Esophagus squamous epithelium (tissue), 5 donors: ENCODE measurements at places on chromosomes 2 and 18. TPM values are rescaled to one million over a fixed set of nuclear protein-coding genes. Genes with fewer than 3 reads are reported as not detected.
A peak's percentile ranks its signal among the peaks of the same experiment; 100 is the strongest.

DNA sequence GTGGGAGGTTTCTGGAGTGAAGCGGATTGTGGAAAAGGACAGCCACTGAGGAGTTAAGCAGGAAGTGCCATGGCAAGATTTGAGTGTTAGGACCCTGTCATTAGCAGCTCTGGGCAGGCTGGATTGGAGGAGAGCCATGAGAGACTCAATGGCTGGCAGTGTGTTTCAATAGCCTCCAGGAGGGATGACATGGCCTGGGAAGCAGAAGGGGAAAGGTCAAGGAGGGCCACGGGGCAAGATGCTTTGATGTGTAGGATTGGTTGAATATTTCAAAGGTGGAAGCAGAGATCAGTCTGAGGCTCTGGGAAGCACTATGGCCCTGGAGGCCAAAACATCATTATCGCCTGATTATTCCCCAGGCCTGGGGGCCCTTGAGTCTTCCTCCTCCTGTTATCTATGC, 229.0 kb upstream of the HS6ST1 start:
- H3K4me3 ChIP-seq = no peak overlapping the region
- no peak for DNase-seq
- no peak overlapping the region for H3K27ac ChIP-seq
- H3K36me3 ChIP-seq = no peaks in the 10 kb centered on the region
- no peaks in the 10 kb centered on the region for H3K4me1 ChIP-seq
- no peaks in the 10 kb centered on the region for H3K27me3 ChIP-seq

- DNase-seq = no peak
- H3K4me1 ChIP-seq = no peaks in the 10 kb centered on the region
- H3K27me3 ChIP-seq = no peaks in the 10 kb centered on the region
These were observed 620.7 kb upstream of the ZEB2 start for GRCh38 chr2:145140658-145141057.

GRCh38 chr18:69365658-69366057, 35.0 kb upstream of the DOK6 start:
- DNase-seq = no peak
- H3K4me1 ChIP-seq = no peaks in the 10 kb centered on the region
- no peak overlapping the region for H3K27ac ChIP-seq
- no peaks in the 10 kb centered on the region for H3K36me3 ChIP-seq
- no peaks in the 10 kb centered on the region for H3K27me3 ChIP-seq
- H3K4me3 ChIP-seq = no peak overlapping the region

DNA sequence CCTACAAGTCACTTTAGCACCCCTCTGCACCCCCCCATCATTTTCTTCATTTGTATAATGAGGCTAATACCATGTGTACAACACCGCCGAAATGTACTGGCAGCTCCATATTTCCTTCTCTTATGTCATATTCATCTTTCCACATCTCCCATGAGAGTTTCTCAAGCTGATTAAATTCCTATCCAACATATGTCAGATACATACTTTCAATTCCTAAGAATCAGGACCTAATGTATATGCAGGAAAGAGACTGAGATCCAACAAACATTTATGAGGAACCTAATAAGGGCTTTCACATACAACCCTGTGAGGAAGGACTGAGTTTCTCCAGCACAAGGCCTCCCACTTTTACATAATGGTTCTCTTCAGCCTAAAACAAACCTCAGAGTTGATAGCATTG, 41.9 kb downstream of the PRKD3 start:
- H3K4me1 ChIP-seq = no peaks in the 10 kb centered on the region
- H3K4me3 ChIP-seq = no peak overlapping the region
- H3K27me3 ChIP-seq = no peaks in the 10 kb centered on the region
- no peak overlapping the region for H3K27ac ChIP-seq
- H3K36me3 ChIP-seq = no peaks in the 10 kb centered on the region
- DNase-seq = no peak

GRCh38 chr2:62050456-62051045, 145.1 kb downstream of the COMMD1 start:
- H3K4me1 ChIP-seq = no peaks in the 10 kb centered on the region
- no peak overlapping the region for H3K27ac ChIP-seq
- H3K4me3 ChIP-seq = no peak overlapping the region
- H3K36me3 ChIP-seq = no peaks in the 10 kb centered on the region

DNA sequence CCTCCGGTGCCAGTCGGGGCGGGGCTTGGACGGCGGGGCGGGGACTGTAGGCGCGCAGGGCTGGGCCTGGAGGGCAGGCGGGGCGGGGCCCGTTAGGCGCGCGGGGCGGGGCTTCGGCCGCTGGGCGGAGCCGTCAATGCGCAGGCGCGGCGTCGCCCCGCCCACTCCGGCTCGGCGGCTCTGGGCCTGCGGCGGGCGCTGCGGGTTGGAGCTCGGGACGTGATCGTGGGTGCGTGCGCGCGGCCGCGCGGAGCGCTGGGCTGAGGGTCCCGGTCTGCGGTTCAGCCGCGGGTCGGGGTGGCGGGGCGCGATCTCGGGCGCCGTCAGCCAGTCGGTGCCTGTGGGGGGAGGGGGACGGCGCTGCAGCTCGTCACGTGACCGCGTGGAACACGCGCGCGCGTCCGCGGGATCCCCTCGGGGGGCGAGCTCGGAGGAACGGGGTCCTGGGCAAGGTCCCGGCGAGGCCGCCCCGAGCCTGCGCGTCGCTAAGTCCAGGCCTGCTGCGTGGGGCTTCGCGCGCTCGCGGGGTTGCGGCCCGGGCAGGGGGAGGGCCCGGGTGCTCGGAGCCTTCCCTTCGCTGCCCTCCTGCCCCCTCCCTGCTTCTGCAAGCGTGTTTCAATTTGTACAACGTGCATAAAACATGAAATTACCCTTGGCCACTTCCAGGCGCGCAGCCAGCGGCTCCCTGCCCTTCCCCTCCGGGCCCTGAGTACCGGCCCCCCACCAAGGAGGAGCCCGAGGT, at the start of gene D2HGDH:
Gene D2HGDH (plus strand): TSS at position 164 of the 742 bp plus-strand sequence. CDS start 595 bp downstream, outside the sequence.
- H3K4me3 ChIP-seq = peak within 1 kb of the TSS; percentile 79
- peak within 1 kb of the TSS; percentile 97 for H3K27ac ChIP-seq
- no peaks in the 10 kb centered on the region for H3K36me3 ChIP-seq
- peaks cover 15% of the 10 kb centered on the region for H3K4me1 ChIP-seq

DNA sequence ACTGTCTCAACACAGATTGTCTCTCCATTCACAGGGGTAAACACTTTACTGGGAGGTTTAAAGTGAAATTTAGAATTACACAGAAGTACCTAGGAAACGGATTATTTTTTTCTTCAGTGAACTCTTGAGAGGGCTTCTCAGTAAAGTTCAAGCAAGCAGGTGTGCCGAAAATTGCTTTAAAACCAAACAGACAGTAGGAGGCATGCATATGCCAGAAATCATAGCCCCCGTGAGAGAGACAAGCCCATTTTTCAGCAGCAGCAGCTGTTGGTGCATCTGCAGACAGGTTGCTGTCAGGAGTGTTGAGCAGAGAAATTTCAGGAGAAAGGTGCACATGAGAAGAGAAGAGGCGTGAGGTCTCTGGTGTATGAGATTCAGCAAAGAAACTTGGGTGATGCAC, 2115.5 kb upstream of the CELF4 start:
- DNase-seq = no peak
- peaks cover 7% of the 10 kb centered on the region for H3K4me1 ChIP-seq
- no peak overlapping the region for H3K4me3 ChIP-seq
- H3K27me3 ChIP-seq = no peaks in the 10 kb centered on the region

The COL4A4 gene
- total RNA-seq = 0.40 TPM

The VWA3B gene
- total RNA-seq = not detected

The CFC1 gene
- total RNA-seq = not detected

The PAX3 gene
- not detected for total RNA-seq

The RFTN2 gene
- 2.7 TPM for total RNA-seq

The SDC1 gene
- total RNA-seq = 355 TPM
